HCEC 1CT (cell line): ENCODE measurements at places on chromosomes 12 and 14.

DNA sequence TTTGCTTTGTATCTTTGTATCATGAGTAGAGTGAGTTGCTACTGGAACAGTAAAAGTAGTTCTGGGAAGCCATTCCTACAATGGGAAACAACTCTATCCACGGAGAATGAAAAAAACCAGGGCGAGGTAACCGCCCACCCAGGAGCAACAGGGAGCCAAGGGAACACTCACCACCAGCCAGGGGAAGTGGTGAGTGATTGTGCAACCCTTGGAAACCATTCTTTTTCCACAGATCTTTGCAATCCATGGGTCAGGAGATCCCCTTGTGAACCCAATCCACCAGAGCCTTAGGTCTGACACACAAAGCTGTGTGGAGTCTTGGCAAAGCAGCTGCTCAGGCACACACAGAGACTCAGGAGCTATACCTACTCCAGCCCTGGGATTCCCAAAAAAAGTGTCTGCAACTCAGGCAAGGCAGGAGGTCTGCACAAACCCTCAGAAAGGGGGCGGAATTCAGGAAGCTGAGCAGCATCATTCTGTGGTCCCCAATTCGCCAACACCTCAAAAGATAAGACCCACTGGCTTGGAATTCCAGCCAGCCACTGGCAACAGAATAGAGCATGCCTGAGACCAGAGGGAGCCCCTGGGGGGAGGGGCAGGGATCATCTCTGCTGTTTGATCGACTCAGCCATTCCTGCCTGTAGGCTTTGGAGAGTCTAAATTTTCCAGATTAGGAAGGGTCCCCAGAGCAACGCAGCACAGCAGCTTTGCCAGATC, 52.1 kb upstream of the PPFIA2 start:
- peak; percentile 45 for DNase-seq

DNA sequence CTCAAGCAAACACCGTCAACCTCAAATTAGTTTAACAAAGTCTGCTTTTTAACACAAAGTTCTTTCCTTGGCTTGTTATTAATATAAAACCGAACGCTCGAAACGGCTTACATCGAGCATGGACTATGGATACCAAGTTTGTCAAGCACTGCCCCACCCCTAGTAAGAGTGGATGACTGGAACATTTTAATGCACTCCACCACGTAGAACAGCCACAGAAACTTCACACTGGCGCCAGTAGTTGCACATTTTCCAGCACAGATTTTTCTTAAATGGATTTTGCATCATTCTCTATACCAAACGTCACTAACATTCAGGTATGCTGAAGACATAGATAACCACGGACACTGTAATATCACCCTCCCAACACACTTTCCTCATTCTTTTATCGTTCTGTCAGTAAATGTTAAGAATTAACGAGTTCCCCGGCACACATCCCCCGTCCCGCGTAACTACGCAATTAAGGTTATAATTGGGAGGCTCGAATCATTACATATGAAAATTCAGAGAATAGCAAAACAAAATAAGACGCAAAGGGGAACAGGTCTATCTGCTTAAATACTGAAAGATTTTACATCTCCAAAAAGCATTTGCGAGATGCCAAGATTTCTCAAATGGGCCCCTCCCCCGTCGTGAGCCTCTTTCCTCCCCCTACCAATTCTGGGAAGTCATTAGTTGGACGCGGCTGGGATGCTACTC, 990 bp downstream of the FERMT2 start:
- peak; percentile 54 for DNase-seq

DNA sequence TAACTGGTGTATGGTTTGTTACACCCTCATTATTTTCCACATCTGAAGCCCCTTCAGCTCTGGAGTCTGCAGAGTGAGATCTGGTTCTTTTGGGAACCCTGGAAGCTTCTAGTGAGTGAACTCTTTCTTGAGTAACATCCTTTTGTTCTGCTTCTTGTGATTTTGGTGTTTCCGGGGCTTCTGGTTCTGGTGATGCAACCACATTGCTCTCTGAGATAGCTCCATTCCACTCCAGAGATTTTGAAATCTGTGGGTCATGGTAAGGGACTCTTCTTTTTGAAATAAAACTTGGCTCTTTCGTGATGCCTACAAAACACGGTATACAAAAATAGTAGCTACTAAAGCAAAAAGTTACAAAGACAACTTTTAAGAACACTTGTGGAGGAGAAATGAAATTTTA, 5.4 kb downstream of the MDM1 start:
- DNase-seq: no peak

- no peak for DNase-seq
Measured at GRCh38 chr12:114402084-114402717, 3.7 kb downstream of the TBX5 start.

GRCh38 chr12:25830456-25830855, 128.0 kb upstream of the RASSF8 start:
- DNase-seq: no peak

- peak; percentile 47 for DNase-seq
Measured at GRCh38 chr12:19388131-19388549, 51.2 kb upstream of the AEBP2 start.

- no peak for DNase-seq
Measured at GRCh38 chr12:23113781-23114180, 488.8 kb downstream of the ETNK1 start.

DNA sequence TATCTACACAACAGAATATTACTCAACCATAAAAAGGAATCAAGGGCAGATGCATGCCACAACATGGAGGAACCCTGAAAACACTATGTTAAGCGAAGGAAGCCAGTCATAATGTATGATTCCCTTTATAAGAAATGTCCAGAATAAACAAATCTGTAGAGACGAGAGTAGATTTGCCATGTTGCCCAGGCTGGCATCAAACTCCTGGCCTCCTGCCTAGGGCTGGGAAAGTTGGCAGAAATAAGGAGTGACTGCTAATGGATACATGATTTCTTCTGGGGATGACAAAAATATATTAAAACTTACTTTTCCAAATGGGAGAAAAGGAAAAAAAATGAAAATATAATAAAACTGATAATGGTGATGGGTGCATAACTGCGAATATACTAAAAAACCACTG, 10.9 kb downstream of the CLIP1 start:
- no peak for DNase-seq

DNA sequence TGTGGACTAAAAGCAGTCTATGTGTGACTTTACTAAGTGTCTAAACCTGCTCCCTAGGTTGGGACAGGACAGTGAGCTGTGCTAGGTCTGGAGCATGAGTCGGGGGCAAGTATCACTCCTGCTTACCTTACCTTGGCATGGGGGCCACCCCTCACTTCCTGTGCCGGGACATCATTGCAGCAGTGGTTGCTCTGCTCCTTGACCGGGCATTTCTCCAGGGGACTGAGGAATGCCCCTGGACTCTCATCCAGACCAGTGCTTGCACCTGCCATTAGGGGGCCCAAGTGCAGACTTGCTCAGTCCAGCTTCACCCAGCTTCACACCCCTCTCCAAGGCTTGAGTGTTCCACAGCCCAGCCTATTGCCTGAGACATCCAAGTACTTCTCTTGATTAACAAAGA, 84.7 kb upstream of the NELL2 start:
- DNase-seq: no peak

DNA sequence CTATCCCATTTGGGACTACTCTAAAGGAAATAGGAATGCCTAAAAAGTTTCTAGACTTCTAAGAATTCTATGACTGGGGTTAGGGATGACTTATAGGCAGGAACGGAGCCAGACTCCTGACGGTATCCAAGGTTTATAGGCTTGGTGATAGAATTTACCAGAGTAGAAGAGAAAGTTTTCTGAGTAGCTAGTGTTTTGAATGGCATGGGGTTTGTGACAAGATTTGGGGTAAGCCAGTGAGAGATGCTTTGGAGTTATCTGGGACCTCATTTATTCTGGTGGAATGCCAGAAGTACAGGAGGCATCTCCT, 444.6 kb downstream of the RAD51B start:
- no peak for DNase-seq

DNA sequence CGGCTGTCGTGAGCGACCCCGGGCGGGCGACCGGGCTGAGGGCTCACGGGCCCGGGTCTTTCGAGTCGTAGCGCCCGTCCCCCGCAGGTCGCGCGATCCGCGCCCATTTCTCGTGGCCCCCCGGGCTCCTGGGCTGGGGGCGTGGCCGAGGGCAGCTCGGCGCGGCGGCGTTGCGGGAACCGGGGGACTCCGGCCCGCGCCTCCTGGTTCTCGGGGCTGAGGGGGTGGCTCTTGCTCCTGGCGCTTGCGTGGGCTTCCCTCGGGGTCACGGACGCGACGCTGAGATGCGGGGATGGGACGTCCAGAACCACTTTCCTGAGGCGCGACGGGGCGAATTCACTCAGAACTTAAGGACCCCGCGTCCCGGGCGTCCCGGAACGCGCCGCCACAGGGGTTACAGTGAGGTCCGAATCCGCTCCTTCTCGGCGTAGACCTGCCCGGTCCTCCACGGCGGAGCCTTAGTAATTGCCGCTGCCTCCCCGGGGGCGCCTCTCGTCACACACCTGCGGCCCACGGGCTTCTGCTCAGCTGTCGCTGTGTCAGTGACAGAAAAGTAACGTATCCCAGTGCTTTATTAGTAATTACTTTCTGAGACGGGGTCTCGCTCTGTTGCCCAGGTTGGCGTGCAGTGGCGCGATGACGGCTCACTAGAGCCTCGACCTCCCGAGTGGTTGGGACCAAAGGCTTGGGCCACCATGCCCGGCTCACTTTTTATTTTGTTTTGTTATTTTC, 606 bp downstream of the EP400 start:
- no peak for DNase-seq

DNA sequence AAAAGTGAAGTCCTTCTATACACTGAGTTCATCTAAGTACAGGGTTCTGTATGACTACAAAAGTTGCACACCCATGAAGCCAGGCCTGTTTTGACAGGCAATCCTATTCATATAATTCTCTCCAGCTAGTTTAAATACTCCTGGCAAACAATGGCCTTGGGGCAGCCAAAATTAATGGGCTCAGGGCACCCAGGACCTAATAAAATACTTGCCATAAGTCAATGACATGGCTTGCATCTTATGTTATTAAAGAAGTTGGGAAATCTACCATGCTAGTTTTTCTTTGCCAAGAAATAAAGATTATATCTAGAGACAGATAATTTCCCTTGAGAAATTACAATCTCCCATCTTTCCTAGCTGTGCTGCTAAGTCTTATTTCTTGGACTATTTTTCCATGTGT, 11.1 kb upstream of the TMTC1 start:
- no peak for DNase-seq

DNA sequence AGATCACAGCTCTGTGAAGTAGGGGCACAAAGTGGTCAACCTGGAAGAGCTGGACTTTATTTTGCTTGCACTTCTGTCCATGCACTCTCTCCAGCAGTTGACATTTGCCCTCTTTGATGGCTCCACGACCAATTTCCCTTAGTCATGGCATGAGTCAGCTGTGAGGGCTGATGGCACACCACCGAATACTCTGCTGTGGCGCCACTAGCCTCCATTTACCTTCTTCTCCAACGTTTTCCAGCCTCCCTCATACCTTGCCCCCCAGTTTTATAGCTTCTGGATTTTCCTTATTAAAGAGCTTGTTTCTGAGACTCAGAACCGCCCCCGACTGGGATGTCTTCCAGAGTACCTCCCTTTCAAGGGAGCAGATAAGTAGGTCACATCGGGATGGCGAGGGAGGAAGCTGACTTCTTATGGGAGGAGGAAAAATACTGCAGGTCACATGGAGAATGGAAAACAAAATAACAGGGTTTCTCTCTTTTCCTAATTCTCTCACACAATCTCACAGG, 17.6 kb downstream of the NINJ2 start:
- peak; percentile 59 for DNase-seq

- no peak for DNase-seq
Measured at GRCh38 chr12:109137055-109137454, 20.7 kb downstream of the ACACB start.

DNA sequence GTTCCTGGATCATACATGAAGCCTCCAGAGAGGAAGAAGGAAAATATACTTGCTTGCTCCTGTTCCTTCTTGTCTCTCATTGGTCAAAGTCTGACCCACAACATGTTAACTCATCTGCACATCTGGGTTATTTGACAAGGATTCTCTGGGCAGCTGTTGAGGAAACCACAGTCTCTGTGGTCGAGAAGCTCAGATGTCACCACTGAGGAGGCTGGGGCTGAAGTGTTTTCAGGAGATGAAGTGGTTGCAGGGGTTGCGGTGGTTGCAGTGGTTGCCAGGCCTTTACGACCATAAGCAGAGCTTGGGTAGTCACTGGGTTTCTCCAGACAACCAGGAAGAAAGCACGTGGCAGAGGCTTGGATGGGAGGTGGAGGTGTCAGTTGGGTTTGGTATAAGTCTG, 265.0 kb upstream of the LRIG3 start:
- DNase-seq: no peak

- DNase-seq: no peak
Measured at GRCh38 chr14:31275731-31276130, 68.1 kb upstream of the HECTD1 start.

- DNase-seq: no peak
Measured at GRCh38 chr12:77504466-77504865, 326.2 kb upstream of the NAV3 start.

GRCh38 chr12:27462851-27463250, 16.3 kb downstream of the SMCO2 start:
- peak; percentile 4 for DNase-seq

GRCh38 chr14:104326848-104327247, 188.5 kb downstream of the KIF26A start:
- no peak for DNase-seq

- no peak for DNase-seq
Measured at GRCh38 chr12:1834186-1834925, 14.0 kb downstream of the LRTM2 start.

DNA sequence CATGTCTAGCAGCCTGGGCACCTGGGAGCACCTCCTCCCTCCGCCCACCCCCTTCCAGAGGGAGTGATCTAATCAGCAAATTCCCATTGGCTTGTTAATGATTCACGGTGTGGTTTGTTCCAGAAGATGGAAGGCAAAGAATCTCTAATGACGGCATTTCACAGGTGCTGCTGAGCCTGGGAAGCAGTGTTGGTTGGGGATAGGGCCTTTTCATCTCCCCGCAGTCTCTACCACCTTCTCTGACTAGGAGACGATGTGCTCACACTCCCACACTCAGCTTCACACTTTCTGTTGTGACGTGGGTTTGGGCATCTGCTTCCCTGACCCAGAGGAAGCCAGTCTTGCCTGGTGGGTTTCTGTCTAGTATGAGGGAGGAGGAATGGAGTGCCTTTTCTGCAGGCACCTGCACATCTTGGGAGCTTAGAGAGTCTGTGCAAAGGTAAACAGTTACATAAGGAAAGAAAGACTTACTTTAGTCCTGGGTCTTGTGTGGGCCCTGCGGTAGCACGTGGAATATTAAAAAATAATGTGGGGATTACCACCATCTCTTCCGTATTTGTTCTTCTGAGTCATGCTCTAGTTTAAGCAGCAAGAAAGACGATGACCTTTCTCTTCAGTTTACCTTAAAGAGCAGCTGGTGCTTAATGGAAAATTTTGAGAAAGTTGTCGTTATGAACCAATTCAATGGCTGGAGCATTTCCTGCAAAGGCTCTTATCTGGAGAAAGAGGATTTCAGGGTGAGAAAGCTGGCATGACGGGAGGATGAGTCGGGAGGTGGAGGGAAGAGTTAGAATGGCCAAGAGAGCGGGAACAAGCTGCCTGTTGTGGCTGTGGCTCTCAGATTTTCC, 70.6 kb upstream of the ARHGAP5 start:
- no peak for DNase-seq

GRCh38 chr12:115873451-115874082, 403.9 kb downstream of the MED13L start:
- DNase-seq: no peak

GRCh38 chr12:112353393-112353792, 28.8 kb downstream of the HECTD4 start:
- DNase-seq: peak; percentile 46

- DNase-seq: no peak
Measured at GRCh38 chr12:3962631-3963483, 89.7 kb upstream of the PARP11 start.

- DNase-seq: no peak
Measured at GRCh38 chr14:61418746-61419145, 97.4 kb downstream of the PRKCH start.
